ENCODE measurements at places on chromosomes 11 and 22. TPM values are rescaled to one million over a fixed set of nuclear protein-coding genes. Genes with fewer than 3 reads are reported as not detected.
A peak's percentile ranks its signal among the peaks of the same experiment; 100 is the strongest.

GRCh38 chr22:45210991-45211390 lies 29.7 kb downstream of the KIAA0930 start:
- peaks cover 21% of the 10 kb centered on the region for H3K4me1 ChIP-seq
- DNase-seq = no peak
- no peak overlapping the region for H3K4me3 ChIP-seq
- H3K36me3 ChIP-seq = peaks cover 2% of the 10 kb centered on the region
- H3K27ac ChIP-seq = peak overlapping the region; percentile 71

DNA sequence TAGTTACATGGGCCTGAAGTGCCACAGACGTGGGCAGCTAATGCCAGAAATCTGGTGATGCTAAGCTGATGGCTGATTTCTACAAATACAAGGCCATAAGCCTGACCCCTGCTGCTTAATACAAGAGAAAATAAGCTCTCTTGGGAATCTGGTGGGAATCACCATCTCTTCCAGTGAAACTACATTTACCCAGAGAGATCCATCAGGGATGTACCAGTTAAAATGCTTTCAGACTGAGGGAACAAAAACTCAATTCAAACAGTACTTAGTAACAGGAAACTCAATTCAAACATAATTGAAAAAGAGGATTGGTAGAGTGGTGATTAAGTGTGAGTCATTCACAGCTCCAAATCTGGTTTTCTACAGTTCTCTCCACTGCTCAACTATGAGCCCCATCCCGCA lies 1.7 kb upstream of the CAVIN3 start:
- no peaks in the 10 kb centered on the region for H3K27me3 ChIP-seq
- peaks cover 18% of the 10 kb centered on the region for H3K4me1 ChIP-seq
- no peaks in the 10 kb centered on the region for H3K36me3 ChIP-seq

DNA sequence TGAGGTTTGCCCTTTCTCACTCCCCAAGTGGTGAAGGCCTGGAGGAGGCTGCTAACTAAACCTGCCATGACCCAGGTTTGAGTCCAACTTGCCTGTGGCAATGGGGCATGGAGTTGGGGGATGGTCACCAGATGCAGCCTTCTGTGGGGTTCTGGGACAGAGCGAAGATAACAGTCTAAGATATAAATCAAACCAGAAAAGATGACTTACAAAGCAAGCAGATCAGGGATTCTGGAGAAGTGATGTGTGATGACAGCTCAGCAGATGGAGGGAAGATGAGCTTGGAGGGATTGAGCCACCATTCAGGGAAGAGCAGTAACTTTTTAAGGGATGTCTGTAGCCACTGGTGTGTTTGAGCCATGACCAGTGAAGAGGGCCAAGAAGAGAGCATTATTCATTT lies 63.6 kb downstream of the MTNR1B start:
- H3K36me3 ChIP-seq = no peaks in the 10 kb centered on the region
- H3K4me1 ChIP-seq = no peaks in the 10 kb centered on the region
- no peak overlapping the region for H3K4me3 ChIP-seq
- H3K27ac ChIP-seq = no peak overlapping the region

DNA sequence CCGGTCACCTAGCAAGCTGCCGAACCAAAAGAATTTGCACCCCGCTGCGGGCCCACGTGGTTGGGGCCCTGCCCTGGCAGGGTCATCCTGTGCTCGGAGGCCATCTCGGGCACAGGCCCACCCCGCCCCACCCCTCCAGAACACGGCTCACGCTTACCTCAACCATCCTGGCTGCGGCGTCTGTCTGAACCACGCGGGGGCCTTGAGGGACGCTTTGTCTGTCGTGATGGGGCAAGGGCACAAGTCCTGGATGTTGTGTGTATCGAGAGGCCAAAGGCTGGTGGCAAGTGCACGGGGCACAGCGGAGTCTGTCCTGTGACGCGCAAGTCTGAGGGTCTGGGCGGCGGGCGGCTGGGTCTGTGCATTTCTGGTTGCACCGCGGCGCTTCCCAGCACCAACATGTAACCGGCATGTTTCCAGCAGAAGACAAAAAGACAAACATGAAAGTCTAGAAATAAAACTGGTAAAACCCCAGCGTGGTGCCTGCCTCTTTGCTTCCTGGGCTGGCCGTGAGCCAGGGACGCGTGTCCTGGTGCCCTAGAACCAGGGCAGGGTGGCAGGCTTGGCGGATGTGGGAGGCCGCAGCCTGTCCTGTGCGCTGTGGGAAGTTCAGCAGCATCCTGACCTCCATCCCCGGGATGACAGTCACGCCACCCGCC lies 13.2 kb downstream of the CCND1 start:
- no peak overlapping the region for H3K27ac ChIP-seq
- no peak for DNase-seq
- H3K4me1 ChIP-seq = no peaks in the 10 kb centered on the region
- H3K36me3 ChIP-seq = peaks cover 36% of the 10 kb centered on the region

DNA sequence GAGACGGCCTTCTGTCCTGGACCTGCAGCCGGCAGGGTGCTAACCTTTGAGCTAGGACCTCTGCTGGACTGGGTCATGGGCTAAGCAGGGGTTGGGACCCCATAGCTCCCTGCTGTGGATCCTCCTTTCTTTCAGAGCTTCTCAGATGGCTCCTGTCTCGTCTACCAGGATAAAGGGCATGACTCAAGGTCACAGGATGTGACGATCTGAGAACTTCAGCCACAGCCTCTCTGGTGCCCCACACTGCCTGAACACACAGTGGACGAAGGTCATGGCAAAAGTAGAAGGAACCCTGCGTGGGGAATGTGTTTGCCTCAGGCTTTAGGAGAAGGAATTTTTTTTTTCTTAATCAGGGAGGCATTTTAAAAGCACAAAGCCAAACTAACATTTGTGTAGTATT lies 196.7 kb downstream of the TRIM29 start:
- H3K27ac ChIP-seq = no peak overlapping the region
- no peak overlapping the region for H3K4me3 ChIP-seq
- no peak for DNase-seq

DNA sequence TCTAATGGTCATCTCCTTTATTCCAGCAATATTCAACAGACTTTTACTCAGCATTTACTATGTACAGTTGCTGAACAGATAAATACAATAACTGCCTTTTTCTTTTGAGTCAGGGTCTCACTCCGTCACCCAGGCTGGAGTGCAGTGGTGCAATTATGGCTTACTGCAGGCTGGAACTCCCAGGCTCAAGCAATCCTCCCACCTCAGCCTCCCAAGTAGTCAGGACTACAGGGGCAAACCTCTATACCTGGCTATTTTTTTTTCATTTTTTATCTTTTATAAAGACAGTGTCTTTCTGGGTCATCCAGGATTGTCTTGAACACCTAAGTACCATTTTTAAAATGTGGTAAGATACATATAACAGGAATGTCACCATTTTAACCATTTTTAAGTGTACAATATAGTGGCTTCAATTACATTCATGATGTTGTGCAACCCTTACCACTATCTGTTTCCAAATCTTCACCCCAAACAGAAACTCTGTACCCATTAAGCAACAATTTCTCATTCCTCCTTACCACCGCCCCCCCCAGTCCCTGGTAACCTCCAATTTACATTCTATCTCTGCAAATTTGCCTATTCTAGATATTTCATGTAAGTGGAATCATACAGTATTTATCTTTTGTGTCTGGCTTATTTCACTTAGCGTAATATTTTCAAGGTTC lies 67.8 kb downstream of the MIAT start:
- H3K4me3 ChIP-seq = no peak overlapping the region
- H3K27me3 ChIP-seq = no peaks in the 10 kb centered on the region
- no peak for DNase-seq
- peaks cover 2% of the 10 kb centered on the region for H3K4me1 ChIP-seq
- H3K36me3 ChIP-seq = no peaks in the 10 kb centered on the region
- no peak overlapping the region for H3K27ac ChIP-seq

DNA sequence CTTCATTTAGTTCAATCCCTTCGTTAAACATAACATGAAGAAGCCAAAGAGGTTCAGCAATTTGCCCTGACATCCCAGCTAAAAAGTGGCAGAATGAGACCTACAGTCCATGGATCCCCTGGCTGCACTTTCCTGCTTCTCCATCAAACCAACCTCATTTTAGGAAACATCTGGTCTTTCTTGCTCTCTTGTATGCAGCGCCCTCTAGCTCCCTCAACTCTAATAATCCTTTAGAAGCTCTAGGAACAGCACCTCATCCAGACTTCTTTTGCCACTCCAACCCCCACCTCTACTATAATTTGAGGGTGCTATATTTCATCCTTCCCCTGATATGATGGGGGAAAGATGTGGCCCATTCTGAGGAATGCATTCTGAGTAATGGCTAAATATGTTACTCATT lies 7.4 kb downstream of the CNTF start:
- no peak overlapping the region for H3K4me3 ChIP-seq
- no peaks in the 10 kb centered on the region for H3K27me3 ChIP-seq
- no peaks in the 10 kb centered on the region for H3K36me3 ChIP-seq
- peaks cover 30% of the 10 kb centered on the region for H3K4me1 ChIP-seq
- H3K27ac ChIP-seq = peak overlapping the region; percentile 46
- DNase-seq = peak; percentile 59

- peak; percentile 68 for DNase-seq
- H3K4me1 ChIP-seq = no peaks in the 10 kb centered on the region
- no peak overlapping the region for H3K27ac ChIP-seq
Measured at GRCh38 chr11:75214411-75214821, 26.2 kb upstream of the TPBGL start.

DNA sequence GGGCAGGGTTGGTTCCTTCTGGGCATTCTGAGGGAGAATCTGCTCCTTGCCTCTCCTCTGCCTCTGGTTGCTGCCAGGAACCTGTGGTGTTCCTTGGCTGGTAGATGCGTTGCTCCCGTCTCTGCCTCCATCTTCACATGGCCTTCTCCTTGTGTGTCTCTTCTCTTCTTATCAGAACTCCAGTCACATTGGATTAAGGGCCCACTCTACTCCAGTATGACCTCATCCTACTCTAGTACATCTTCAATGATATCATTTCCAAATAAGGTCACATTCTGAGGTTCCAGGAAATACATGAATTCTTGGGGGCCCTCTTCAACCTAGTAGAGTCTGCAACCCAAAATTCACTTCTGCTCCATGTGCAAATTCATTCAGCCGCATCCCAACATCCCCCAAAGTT lies 33.3 kb downstream of the HTR3B start:
- H3K4me3 ChIP-seq = no peak overlapping the region
- no peaks in the 10 kb centered on the region for H3K4me1 ChIP-seq
- DNase-seq = no peak
- H3K36me3 ChIP-seq = no peaks in the 10 kb centered on the region
- no peak overlapping the region for H3K27ac ChIP-seq

- H3K27me3 ChIP-seq = no peaks in the 10 kb centered on the region
- no peak for DNase-seq
- no peak overlapping the region for H3K27ac ChIP-seq
- H3K4me3 ChIP-seq = no peak overlapping the region
Measured at GRCh38 chr11:3088806-3089205, 31.6 kb upstream of the CARS1 start.

DNA sequence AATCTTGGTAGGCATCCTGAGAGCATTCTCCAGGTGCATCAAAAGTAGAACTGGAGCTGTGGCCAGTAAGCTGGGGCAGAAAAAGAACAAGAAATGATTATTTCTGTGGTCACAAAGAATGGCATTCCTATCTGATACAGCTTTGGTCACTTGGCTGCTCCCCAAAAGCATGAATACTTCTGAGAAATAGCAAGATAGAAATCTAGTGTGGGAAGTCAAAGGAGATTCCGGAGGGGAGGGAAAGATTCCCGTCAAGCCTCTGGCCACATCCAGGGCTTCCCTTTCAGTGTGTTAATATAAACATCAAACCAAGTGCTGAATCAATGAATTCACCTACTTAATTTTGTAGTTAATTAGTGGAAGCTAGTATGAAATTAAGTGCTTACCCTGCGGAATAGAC lies 1185.4 kb downstream of the LRRC4C start:
- no peak overlapping the region for H3K27ac ChIP-seq
- no peaks in the 10 kb centered on the region for H3K36me3 ChIP-seq
- no peaks in the 10 kb centered on the region for H3K27me3 ChIP-seq
- peak; percentile 97 for DNase-seq
- no peak overlapping the region for H3K4me3 ChIP-seq

- no peak for DNase-seq
- no peaks in the 10 kb centered on the region for H3K36me3 ChIP-seq
- H3K4me1 ChIP-seq = peaks cover 3% of the 10 kb centered on the region
- no peak overlapping the region for H3K27ac ChIP-seq
Measured at GRCh38 chr22:39467390-39467895, 10.6 kb downstream of the MGAT3 start.

DNA sequence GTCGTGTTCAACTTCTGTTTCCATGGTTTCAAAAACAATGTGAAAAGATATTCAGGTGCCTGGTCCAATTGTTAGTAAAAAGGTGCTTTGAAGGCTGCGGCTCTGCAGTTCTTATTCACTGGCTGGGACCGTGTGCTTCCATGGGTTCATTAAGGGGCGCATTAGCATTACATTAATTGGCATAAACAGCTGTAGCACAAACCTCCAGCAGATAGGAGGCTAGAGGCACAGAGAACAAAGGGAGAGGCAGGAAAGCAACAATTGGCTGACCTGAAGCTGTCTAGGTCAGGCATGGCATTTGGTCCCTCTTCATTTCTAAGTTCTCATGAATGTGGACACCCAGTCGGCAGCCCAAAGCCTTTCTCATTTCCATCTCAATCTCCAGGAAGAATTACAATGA lies 16.6 kb downstream of the PAK1 start:
- H3K36me3 ChIP-seq = no peaks in the 10 kb centered on the region
- no peaks in the 10 kb centered on the region for H3K4me1 ChIP-seq

GRCh38 chr22:35952576-35952975 lies 76.0 kb downstream of the RBFOX2 start:
- no peak overlapping the region for H3K4me3 ChIP-seq
- no peak for DNase-seq
- peaks cover 2% of the 10 kb centered on the region for H3K4me1 ChIP-seq
- no peaks in the 10 kb centered on the region for H3K36me3 ChIP-seq
- no peaks in the 10 kb centered on the region for H3K27me3 ChIP-seq
- no peak overlapping the region for H3K27ac ChIP-seq

DNA sequence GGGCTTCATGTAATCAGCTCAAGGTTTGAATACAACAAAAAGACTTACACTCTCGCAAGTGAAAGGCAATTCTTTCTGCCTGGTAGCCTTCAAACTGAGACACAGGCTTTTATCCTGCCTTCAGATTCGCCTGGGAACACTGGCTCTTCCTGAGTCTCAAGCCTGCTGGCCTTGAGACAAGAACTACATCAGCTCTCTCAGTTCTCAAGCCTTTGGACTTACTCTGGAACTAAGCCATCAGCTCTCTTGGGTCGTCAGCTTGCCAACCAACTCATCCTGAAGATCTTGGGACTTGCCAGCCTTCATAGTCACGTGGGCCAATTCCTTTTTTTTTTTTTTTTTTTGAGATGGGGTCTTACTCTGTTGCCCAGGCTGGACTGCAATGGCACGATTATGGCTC lies 35.7 kb upstream of the LRRC10B start:
- H3K36me3 ChIP-seq = peaks cover 1% of the 10 kb centered on the region
- no peaks in the 10 kb centered on the region for H3K4me1 ChIP-seq
- H3K27ac ChIP-seq = no peak overlapping the region
- peak; percentile 71 for DNase-seq
- no peaks in the 10 kb centered on the region for H3K27me3 ChIP-seq

- peak overlapping the region; percentile 30 for H3K27ac ChIP-seq
- H3K4me3 ChIP-seq = no peak overlapping the region
- H3K4me1 ChIP-seq = peaks cover 3% of the 10 kb centered on the region
- no peaks in the 10 kb centered on the region for H3K36me3 ChIP-seq
- H3K27me3 ChIP-seq = no peaks in the 10 kb centered on the region
Measured at GRCh38 chr11:108871152-108871551, 206.3 kb downstream of the DDX10 start.

The ANKK1 gene
- total RNA-seq = under 0.01 TPM

The LRRC75B gene
- total RNA-seq = 5.6 TPM

The RCOR2 gene
- total RNA-seq = 5.6 TPM

The CREB3L1 gene
- 28.4 TPM for total RNA-seq

The DDTL gene
- total RNA-seq = 2.1 TPM

The NDUFC2 gene
- 60.9 TPM for total RNA-seq

The MCHR1 gene
- 0.99 TPM for total RNA-seq

The OR4A15 gene
- not detected for total RNA-seq

The OR10D3 gene
- total RNA-seq = not detected

The CRACR2B gene
- total RNA-seq = 1.0 TPM

The CD6 gene
- total RNA-seq = not detected

The PLAAT2 gene
- not detected for total RNA-seq

The TRIM49C gene
- not detected for total RNA-seq
